ENCODE measurements at places on chromosomes 2 and 18. TPM values are rescaled to one million over a fixed set of nuclear protein-coding genes. Genes with fewer than 3 reads are reported as not detected.
A peak's percentile ranks its signal among the peaks of the same experiment; 100 is the strongest.

TTC32 gene
- total RNA-seq, result 8.5 TPM

AMER3 gene
- total RNA-seq, result not detected

DES gene
- 116 TPM for total RNA-seq

DNA sequence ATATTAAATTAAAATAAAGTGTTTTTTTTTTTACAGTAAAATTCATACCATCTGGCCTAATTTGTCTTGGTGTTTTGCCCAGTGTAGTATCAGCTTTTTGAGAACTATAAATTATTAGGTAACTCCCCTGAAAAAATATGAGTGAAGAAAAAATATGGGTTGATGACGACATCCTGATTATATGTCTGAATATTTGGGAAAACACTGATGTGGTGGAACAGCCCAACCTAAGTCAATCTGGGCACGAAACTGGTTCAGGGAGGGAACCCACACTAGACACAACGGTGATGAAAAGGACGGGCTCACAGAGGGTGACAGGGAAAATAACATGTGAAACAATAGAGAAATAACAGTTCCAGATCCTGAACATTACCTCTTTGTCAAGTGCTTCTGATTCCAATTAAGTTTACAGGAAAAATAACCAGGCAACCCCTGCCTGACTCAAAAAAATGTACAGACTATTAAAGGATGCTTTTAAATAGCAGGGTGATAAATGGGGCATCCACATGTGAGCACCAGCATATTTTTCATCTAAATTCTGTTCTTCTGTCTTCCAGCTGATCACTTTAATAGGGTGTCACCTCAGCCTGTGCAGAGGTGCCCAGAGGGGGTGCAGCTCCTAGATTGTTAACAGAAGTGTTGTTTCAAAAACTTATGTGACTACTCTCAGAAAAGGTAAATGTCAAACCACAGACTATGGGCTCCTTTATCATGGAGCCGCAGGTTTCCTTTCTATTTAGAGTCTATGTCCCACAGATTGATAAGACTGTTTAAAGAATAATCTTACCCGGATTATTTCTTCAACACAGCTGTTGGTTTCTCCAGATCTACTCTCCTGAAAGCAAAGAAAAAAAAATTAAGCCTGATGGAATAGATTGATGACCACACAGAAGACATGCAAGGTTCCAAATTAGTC is 305.4 kb downstream of the AFF3 start:
- no peak for DNase-seq

DNA sequence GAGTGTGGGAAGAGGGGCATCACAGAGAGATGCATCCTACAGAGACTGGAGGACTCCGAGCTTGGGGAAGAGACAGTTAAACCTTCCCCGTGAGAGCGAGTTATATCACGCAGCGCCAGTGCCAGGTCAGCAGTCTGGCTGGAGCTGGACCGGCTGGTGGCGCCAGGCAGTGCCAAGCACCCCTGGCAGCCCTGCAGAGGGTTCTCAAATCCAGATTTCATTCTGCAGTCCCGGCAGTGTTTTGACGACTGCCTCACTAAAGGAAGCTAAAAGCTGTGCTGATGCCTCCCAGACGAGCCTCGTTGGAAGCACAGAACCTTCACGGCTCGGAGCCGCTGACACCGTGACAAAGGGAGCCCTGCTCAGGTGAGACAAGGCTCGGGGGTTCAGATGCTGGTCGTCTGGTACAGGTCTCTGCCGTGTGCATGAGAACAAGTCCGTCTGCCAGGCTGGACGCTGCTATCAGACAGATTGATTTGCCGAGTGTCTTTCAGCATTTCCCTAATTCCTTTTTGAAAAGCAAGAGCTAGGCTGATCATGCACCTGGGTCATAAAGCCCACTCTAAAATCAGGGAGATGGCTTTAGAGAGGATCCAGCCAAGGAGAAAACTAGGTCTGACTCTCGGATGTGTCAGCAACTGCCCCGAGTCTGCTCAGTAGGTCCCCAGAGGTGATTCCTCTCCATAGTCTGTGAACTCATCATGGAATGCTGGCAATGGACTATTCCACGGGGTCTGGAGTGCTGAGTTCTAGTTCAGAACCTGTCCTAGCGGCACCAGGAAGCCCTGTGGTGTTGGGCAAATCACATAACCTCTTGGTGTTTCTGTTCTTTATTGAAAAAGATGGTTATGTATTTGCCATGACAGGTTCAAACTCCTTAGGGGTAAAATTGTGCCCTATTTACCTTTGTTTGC is 240.6 kb downstream of the SOX11 start:
- DNase-seq, result peak; percentile 31

GRCh38 chr2:13986119-13986720 is 646.3 kb upstream of the LRATD1 start:
- DNase-seq, result no peak

- no peak for DNase-seq
Observed at GRCh38 chr18:21306368-21306767, 64.3 kb downstream of the GREB1L start.

DNA sequence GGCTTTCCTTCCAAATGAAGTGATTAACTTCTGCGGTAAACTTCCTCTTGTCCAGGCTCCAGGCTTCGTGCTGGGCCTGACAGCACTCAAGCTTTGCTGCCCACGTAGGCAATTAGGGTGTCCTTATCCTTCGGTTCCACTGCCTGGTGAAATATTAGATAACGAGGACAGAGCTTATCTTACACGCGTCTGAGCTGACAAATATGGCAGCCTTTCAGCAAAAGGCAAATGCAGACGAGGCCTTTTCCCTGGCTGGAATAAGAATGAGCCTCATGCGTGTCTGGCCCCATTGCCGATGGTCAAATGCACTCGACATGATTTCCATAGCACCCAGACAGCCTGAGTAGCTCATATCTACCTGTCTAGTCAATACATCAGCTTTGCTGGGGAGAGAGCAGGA is 141.5 kb downstream of the FAM210A start:
- DNase-seq, result no peak

- no peak for DNase-seq
Observed at GRCh38 chr18:13539843-13540476, 186.4 kb downstream of the FAM210A start.

- no peak for DNase-seq
Observed at GRCh38 chr2:55995211-55995610, 71.6 kb upstream of the EFEMP1 start.

DNA sequence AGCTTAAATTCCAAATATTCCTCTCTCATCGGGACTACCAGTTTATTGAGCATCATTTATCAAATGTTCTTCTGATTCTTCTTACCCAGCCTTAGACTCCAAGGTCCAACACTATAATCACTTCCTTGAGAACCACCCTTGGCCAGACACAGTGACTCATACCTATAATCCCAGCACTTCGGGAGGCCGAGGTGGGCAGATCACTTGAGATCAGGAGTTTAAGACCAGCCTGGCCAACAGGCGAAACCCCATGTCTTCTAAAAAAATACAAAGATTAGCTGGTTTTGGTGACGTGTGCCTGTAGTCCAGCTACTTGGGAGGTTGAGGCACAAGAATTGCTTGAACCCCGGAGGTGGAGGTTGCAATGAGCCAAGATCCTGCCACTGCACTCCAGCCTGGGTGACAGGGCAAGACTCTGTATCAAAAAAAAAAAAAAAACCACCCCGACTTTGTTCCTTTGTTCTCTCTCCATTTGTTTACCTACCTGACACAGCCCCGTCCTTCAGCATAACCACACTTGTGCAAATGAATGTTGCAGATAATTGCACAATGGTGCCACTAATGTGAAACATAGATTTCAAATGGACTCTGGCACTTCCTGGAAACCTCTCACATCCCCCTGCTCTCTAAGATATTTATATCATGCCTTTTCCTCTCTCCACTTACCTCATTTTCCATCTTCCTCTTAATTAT is 38.9 kb upstream of the LPIN2 start:
- DNase-seq, result no peak

Data from upper lobe of left lung (tissue), 6 donors.